Stimulated activated CD4-positive, alpha-beta T cell treated with anti-CD3 and anti-CD28 coated beads, Interleukin-12 subunit alpha, Interleukin-12 subunit beta, amount 100 ng/mL, for 48 hours (primary cell): ENCODE measurements at places on chromosomes 5 and 9.

- no peak for DNase-seq
Observed at GRCh38 chr5:117082977-117083376, 508.4 kb upstream of the SEMA6A start.

DNA sequence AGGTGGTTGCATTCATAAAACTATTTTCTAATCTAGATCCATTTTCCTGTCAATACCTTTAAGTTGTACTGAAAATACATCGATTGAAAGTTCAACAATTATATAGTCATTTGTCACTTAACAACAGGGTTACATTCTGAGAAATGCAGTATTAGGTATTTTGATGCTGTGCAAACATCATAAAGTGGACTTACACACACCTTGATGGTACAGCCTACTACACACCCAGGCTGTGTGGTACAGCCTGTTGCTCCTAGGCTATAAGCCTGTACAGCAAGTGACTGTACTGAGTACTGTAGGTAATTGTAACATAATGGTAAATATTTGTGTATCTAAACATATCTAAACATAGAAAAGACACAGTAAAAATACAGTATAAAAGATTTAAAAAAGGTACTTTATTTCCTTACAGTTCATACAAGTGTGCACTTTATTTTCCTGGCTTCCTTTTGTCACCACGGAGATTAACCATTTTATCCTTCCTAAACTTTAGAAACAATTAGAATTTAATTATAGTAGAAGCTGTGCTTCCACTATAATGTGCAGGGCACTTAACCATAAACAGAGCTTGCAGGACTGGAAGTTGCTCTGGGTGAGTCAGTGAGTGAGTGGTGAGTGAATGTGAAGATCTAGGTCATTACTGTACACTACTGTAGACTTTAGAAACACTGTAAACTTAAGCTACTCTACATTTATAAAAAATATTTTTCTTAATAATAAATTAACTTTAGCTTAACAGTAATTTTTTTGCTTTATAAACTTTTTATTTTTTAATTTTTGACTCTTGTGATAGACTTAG is 42.9 kb upstream of the MEF2C start:
- no peak for DNase-seq

DNA sequence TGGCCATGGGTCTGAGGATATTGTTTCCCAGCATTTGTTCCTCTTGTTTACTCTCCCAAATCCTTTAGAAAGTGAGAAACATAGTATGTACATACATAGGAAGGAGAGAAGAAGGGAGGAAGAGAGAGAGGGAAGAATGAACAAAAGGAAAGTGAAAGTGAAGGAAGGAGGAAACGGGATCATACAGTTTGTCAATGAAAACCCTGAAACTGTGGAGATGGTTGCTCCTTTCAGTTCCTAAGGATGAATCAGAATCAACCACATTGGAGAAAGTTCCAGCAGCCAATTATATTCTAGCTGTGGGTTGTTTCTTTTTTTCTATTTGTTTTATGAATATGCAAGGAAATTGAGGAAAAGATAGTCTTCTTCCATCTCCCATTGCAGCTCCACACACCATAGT is 396.5 kb downstream of the MLLT3 start:
- no peak for DNase-seq

DNA sequence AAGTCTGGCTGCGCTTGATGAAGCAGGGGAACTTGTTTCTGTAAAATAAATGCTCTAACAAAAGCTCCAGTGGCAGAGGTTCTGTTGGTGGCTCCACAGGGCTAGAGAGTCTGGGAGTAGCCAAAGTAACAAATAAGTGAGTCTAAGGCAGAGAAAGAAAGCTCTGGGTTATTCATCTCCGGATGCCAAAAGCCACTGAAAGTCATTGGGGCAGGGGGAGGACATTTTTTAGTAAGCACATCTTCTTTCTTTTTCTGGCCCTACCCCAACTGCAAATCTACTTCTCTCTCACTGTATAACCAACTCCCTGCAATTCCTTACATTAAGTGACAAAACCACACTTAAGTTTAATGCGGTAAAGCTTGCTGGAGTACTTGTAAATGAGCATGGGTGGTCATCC is 141.6 kb downstream of the INSYN2B start:
- DNase-seq = no peak

DNA sequence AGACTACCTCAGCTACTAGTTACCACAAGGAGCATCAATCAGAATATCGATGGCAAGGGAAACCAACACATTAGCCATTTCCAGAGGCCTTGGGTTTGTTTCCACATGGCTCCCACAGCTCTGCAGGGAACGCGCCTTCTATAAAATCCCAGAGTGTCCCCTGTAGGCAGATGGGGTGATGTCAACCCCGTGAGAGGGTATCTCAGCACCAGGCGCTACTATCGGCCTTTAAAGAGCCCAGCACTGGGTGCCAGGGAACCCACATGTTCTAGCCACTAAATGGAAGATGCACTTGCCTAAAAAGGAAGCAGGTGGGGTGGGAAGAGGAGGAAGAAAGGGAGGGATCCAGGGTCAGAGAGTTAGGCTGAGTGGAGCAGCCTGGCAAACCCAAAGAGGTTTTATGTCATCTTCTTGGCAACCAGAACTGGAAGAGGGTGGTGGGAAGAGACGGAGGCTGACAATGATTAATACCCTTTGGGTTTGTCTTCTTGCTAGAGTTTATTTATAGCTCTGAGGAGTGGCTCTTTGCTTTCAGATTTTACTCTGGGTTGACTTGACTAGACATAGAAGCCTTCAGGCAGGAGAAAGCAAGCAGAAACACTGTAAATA is 19.9 kb downstream of the MACROH2A1 start:
- DNase-seq = no peak

GRCh38 chr5:154238776-154239481 is 48.4 kb downstream of the GALNT10 start:
- no peak for DNase-seq

DNA sequence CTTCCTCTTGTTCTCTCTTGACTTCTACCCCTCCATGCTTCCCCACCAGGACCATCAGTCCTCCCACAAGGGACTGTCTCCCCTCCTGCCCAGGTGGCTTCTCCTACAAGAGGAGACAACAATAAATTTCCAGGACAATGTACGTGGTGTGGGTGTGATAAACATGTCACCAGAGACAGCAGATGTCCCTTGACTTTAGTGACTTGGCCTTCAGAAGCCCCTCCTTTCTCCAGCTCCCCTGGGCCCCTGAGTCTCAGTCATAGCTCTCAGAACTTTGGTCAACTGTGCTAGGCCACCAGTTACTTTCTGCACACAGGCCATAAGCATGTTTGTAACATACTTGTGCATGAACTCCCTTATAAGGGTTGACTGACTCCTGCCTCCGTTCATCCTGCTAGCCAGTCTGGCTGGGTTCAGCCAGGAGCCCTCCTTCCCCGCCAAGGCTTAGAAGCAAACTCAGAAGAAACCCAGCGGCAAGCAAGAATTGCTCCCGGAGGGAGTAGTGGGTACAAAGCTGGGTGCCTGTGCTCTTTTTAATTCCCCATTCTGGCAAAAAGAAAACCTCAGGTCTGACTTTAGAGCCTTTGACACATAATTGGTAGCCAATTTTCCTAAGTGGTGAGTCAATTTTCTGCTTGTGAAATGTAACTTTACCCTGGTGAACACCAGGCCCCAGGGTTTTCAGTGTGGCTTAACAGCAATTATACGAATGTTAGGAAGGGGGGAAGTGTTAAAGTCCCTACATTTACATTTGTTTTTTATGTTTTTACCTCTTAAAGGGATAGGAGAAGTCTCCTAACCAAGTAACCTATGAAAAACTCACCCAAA is 49.2 kb downstream of the EBF1 start:
- DNase-seq = no peak

GRCh38 chr9:127873223-127873691 is 4.2 kb downstream of the AK1 start:
- DNase-seq = no peak

DNA sequence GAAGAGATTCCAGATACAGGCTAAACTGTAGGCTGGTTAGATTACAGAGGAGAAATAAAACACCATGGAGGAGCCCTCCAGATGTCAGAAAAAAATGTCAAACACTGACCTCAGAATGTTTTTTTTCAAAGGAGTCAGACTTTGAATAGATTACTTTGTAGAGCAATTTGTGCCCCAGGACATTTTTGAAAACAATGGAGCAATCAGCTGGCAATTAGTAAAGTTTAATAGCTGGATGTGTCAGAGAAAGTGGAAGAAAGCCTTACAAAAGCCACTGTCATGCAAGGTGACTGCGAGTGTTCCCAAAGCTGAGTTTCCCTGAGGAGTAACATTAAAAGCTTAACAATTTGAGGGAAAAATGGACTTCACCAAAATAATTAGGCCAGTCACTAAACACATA is 417.8 kb upstream of the CTNND2 start:
- DNase-seq = no peak

DNA sequence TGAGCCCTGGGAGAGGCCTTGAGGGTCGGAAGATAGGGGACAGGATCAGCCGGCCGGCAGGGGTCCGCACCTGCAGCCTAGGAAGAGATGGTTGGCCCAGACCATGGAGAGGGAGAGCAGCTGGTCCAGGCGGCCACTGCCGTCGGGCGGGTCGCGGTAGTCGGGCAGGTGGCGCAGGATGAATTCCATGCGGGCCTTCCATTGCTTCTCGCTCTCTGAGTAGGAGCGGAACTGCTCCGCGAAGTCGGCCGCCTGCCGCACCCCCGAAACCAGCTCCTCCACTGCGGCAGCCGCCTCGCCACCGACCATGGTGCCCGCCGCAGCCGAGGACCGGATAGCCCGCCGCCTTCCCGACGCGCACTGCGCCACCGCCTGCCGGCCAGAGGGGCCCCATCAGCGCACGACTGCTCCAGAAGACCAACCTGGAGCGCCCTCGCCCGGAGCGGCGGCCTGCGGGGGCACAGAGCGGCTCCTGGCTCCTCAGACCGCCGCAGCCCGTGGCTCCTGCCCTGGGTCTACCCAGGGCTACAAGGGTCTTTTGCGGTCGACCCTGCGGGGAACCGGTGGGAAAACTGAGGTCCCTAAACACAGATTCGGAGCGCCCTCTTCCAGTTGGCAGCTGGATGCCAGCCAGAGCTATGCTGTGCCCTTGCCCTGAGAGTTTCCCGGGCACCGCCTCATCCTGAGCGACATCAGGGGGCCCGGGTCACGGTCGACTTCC is at the start of gene CDKN2AIPNL:
Gene CDKN2AIPNL (minus strand): TSS at position 336 of the 721 bp plus-strand sequence. CDS start 27 bp downstream, at position 309.
- peak; percentile 88 for DNase-seq

- DNase-seq = peak; percentile 5
Observed at GRCh38 chr9:111896942-111897600, 457 bp downstream of the UGCG start.

- DNase-seq = no peak
Observed at GRCh38 chr5:145243016-145243415, 592.1 kb downstream of the PRELID2 start.

DNA sequence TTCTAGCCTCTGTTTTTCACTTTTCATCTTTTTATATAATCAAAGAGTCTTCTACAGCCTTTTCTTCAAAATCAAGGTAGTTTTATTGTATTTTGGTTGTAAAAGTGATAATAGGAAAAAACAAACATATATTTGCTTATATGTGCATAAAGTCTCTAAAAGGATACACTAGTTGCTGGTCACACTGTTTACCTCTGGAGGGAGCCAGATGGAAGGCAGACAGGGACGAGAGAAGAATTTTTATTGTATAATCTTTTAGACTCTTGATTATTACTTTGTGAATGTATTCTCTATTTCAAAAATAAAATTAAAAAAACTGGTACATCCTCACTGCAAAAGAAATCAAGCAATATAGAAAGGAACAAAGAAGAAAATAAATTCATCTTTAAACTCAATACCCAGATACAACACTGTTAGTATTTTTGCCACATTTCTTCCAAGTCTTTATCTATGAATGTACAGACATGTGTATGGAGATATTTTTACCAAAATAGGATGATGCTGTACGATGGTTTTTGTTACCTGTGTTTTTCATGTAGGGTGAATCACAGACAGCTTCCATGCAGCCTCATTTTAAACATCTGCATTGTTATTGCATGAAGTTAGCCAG is 6.1 kb upstream of the RNF183 start:
- peak; percentile 5 for DNase-seq

DNA sequence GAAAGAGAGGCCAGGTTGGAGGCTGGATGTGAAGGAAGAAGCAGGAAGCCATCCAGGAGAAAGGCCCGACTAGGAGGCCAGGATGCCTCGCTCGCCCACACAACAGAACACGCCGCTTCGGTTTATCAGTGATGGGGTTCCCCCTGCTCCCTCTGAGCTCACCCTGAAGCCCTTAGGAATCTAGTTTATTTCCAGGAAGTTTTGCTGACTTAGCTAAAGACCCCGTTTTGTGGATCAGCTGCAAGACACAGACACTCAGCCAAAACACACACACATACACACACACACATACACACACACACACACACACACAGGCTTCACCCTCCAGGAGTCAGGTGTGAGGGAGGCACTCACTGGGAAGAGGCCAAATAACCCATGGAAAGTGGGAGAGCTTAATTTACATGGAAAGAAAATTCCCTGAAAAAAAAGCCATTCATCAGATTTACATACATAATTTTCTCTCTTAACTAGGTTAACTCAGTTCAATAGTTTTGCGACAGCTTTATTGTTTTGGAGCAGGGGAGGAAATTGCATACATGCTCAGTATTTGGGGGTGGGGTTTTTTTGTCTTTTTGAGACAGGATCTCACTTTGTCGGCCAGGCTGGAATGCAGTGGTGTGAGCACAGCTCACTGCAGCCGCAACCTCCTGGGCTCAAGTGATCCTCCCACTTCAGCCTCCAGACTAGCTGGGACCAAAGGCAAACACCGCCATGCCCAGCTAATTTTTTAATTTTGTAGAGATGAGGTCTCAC is 92.7 kb upstream of the HAND1 start:
- DNase-seq = no peak

- DNase-seq = no peak
Observed at GRCh38 chr9:2263665-2264064, 248.5 kb downstream of the SMARCA2 start.

- DNase-seq = no peak
Observed at GRCh38 chr9:72949918-72950325, 2.9 kb downstream of the ALDH1A1 start.

DNA sequence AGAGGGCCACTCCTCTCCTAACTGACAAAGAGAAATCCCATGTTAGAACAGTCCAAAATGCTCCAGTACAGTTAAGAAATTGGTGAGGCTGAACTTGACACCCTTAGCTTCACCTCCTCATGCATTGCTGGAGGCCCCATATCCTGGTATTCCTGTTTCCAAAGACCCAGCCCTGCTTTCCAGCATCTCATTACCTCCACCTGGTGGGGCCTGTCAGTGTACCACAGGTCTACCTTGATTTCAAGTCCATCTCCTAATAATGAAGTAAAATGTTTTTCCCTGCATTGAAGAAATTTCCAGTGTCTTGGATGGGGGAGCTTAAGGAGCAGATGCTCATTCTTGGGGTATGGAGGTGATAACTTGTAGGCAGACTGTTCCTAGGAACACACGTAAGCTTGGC is 70.6 kb upstream of the S1PR3 start:
- no peak for DNase-seq
